Peyer's patch (tissue), 4 donors: ENCODE measurements at places on chromosomes 1 and 21. TPM values are rescaled to one million over a fixed set of nuclear protein-coding genes. Genes with fewer than 3 reads are reported as not detected.

ATF3 gene
- total RNA-seq, result 12.2 TPM

DNA sequence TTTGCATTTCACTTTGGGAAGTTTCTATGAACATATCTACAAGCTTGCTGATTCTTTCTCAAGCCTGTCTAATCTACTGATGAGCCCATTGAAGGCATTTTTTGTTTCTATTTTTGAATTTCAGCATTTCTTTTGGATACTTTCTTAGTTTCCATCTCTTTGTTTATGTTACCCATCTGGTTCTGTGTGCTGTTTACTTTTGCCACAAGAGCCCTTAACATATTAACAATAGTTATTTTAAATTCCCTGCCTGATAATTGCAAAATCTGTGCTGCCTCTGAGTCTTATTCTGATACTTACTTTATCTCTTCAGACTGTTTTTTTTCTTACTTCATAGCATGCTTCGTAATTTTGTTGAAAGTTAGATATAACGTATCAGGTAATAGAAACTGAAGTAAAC, 75.8 kb upstream of the ZRANB2 start:
- DNase-seq, result no peak
- no peaks in the 10 kb centered on the region for H3K36me3 ChIP-seq
- no peak overlapping the region for H3K4me3 ChIP-seq
- H3K27me3 ChIP-seq, result no peaks in the 10 kb centered on the region

- H3K27ac ChIP-seq, result no peak overlapping the region
- DNase-seq, result peak; percentile 85
- H3K4me3 ChIP-seq, result no peak overlapping the region
- no peaks in the 10 kb centered on the region for H3K36me3 ChIP-seq
- no peaks in the 10 kb centered on the region for H3K4me1 ChIP-seq
- H3K27me3 ChIP-seq, result no peaks in the 10 kb centered on the region
Observed at GRCh38 chr1:48817505-48818114, 40.9 kb upstream of the BEND5 start.

XCL2 gene
- total RNA-seq, result not detected

GRCh38 chr1:197907846-197908616, 5.6 kb downstream of the C1orf53 start:
- no peak overlapping the region for H3K27ac ChIP-seq
- no peak overlapping the region for H3K4me3 ChIP-seq
- DNase-seq, result no peak
- H3K4me1 ChIP-seq, result peaks cover 13% of the 10 kb centered on the region
- no peaks in the 10 kb centered on the region for H3K36me3 ChIP-seq
- H3K27me3 ChIP-seq, result peaks cover 45% of the 10 kb centered on the region

ANGPTL3 gene
- not detected for total RNA-seq

GRCh38 chr1:4974981-4975685, 320.7 kb downstream of the AJAP1 start:
- no peaks in the 10 kb centered on the region for H3K36me3 ChIP-seq
- H3K27me3 ChIP-seq, result no peaks in the 10 kb centered on the region

TRIM58 gene
- total RNA-seq, result not detected

DNA sequence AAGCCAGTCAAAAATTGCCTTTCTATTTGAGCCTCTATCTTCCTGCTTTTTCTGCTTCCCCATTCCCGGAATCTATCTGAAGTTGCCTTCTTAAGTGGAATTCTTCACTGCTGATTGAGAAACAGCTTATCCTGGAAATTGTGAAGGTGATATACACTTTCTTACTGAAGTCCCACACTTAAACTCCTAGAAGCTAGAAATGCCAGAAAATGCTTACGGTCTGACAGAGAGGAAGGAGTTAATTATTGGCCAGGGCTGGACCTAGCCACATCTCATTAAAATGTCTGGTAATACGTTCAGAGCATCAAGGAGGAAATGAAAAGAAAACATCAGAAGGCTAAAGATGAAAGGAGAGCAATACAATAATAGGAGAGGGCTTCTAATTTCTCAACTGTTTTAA, 292.5 kb upstream of the SNX7 start:
- H3K4me1 ChIP-seq, result no peaks in the 10 kb centered on the region
- H3K27me3 ChIP-seq, result no peaks in the 10 kb centered on the region
- H3K36me3 ChIP-seq, result no peaks in the 10 kb centered on the region
- no peak overlapping the region for H3K27ac ChIP-seq
